ENCODE measurements at places on chromosomes 11 and 22.

GRCh38 chr11:128687321-128687720 is 6.6 kb upstream of the FLI1 start:
- no peak for DNase-seq

- DNase-seq: peak; percentile 84
Observed at GRCh38 chr22:41598081-41598480, 8.4 kb upstream of the PMM1 start.

GRCh38 chr11:112836256-112836602 is 125.0 kb upstream of the NCAM1 start:
- DNase-seq: no peak

DNA sequence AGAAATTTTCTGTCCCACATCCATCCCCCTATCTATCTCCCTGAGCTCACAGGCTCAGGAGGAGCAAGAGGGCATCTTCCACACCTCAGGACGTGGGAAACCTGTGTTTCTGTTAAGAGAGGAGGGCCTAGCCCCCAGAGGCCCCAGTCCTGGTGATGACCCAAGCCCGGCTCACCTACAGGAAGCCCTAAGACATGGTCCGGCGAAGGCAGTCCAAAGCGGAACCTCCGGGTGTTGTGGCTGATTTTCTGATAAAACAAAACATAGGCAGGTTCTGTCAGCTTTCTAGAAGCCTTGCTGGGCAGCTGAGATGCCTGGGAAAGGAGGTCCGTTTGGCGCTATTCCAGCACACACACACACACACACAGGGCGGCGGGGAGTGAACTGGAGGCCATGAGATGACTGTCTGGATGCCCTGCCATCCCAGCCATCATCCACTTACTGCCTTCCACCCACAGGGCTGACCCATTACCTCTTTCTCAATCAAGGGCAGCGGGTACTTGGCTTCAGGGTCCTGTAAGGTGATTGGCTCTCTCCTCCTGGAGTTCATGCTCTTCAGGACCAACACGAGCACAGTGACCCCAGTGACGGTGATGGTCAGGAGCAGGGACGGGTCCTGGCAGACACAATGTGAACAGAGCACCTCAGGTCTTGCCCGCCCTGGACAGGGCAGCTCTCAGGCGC is 882 bp downstream of the CYB5R2 start:
- no peak for DNase-seq

DNA sequence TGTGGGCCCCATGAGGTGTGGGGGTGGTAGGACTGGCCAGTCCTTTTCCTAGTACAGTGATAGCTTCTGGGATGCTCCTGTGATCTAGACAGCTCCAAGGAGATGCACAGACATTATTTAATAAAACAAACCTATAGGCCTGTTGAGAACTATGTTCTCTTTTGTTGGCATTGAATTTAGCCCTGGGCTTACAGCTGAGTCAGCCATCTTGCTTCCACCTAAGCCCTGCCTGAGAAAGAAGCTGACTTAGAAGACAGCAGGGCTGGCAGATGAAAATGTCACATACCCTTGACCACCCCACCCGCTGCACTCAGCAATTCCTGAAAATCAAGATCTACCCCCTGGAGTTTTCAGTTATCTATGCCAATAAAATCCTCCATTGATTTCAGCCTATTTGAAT is 353.2 kb downstream of the CADM1 start:
- no peak for DNase-seq

GRCh38 chr22:43470941-43471585 is 59.2 kb downstream of the MPPED1 start:
- DNase-seq: no peak

DNA sequence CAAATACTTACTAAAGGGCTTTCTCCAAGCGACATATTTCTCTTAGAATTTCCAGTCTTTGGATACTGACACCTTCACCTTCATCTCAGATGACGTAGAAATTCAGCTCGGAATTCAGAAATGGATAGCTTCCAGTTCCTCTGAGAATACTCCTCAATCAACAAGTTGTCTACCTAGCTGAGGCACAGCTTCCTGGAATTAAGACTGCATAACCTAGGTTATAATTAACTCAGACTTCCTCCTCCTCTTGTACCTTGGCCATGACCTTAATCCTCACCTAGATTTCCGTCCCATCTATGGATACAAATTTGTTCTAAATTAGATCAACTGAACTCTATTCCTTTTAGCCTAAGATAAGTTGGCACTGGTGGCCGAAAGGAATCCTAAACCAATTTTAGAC is 17.4 kb downstream of the ATP5MG start:
- no peak for DNase-seq

DNA sequence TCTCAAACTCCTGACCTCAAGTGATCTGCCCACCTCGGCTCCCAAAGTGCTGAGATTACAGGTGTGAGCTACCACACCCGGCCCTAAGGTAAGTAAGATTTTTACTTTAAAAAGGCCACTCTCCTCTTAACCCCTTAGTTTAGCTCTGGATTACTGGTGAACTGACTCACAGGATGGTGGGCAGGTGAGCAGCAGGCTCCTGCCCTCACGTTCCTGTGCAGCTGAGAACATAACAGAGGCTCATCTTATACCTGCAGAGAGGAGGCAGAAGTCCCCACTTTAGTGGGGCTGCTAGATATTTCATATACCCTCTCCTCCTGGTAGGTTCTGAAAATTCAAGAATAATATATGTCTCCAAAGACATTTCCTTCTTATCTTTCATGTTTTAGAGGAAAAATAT is 17.1 kb upstream of the SERPIND1 start:
- DNase-seq: no peak

- DNase-seq: no peak
Observed at GRCh38 chr11:131157678-131158077, 212.7 kb upstream of the NTM start.

DNA sequence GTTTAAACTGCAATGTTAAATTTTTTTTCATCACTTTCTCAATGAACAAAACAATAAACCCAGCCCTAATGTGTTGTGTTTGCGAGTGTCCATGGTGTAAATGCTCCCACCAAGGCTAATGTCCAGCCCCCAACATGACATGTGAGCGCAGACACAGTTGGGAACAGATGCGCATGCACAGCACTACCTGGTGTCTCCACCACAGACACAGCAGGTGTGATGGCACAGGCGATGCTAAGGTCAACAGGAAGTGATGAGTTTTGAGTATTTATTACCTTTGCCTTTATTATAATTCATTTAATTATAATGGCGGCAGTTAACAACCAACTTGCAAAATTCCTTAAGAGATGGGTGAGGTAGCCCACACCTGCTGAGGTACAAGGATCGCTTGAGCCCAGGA is 42.9 kb downstream of the MICAL3 start:
- DNase-seq: no peak

DNA sequence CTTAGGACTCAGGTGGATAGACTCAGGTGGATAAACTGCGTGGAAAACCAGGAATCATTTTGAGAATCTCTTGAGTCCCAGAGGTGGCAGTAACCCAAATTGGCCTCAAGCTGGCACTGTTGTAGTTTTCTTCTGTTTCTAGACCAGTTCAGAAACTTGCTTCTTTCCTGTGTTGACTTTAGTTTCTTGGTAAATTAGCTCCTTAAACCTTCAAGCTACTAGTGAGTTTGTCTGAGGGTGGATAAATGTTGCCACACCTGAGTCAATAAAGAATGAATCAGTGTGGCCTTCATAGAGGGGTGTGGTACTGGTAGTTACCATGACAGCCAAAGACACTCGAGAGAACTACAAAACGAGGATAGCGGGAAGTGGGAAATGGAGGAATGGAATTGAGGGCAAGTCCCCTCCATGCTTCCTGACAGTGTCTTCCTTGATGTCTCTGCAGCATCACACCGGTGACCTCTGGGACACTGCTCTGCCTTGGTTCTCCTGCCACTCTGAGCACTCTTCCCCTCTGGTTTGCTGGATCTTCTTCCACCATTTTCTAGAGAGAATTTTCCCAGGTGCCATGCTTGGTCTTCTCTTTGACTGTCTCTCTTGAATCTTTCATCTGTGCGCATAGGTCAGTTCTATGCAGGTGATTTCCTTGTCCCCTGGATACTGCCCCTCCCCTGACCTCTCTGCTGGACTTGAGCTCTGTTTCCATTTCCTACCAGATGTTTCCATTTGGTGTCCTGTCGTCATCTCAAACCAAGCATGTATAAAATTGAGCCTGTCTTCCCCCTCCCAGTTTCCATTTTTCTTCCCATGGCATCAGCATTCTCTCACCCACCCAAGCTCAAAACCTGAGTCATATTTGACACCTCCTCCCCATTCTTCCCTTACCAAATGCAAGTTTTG is 7.2 kb downstream of the POLD4 start:
- DNase-seq: peak; percentile 60

DNA sequence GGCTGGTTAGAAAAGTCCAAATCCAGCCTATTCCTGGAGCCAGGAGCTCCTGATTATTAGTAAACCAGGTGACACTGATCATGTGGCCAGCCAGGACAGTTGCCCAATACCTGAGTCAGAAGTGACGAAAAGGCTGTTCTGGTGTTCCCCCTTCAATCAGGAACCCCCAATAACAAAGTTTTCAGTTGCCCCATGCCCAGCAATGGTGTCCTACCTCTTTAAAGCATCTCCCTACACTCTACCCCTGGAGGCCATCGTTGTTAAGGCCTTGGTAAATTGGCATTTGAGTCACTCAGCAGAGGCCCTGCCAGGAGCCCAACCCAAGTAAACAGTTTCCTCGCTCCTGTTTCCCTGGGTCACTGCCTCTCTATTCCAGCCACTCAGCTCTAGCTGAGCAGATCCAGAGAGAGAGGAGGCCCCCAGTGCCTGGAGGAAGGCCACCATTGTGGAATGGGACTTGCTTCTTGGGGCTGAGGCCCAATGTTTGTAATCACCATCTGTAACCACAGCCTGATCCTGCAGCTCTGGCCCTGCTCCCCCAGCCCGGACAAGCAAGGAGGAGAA is 25.0 kb downstream of the ARHGAP1 start:
- DNase-seq: peak; percentile 69

GRCh38 chr11:16912692-16913111 is 101.5 kb downstream of the PLEKHA7 start:
- DNase-seq: no peak

GRCh38 chr11:17629113-17629512 is 82.1 kb downstream of the OTOG start:
- DNase-seq: no peak

DNA sequence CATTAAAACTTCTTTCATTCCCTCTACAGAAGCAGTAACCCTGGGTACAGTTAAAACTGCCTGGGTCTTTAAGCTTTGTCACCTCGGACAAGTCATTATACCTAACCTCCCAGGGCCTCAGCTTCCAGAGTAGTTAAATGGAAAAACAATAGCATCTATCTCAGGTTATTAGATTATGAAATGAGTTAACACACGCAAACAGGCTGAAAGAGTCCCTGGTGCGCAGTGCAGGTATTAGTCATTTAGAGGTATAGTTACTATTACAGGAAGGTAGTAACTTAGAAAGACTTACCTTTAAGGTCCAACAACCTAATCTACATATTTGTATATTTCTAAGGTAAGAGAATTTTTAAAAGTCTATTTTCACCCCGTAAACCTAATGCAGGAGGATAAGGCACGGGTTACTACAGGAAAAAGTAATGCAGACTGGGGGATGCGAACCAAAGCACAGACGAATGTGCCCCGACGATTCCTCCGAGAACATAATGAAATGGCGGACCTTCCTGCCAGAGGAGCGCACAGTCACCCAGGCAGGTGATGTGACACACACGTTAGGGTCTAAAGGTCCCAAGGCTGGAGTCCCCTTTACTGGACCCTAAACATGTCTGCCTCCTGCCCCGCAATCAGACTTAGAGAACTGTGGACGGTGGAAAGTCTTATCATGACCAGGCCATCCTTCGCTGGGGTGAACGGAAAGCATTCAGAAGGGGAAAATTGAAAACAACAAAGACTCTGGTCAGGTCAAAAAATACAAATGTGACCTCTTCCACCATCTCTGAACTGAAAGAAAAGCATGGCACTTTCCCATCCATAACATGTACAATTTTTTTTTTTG is 1.3 kb downstream of the NAP1L4 start:
- no peak for DNase-seq

- no peak for DNase-seq
Observed at GRCh38 chr11:46800177-46800576, 45.9 kb downstream of the CKAP5 start.

GRCh38 chr11:6443269-6444003 is 2.6 kb upstream of the HPX start:
- peak; percentile 56 for DNase-seq

- no peak for DNase-seq
Observed at GRCh38 chr11:73465871-73466270, 89.7 kb downstream of the RELT start.

DNA sequence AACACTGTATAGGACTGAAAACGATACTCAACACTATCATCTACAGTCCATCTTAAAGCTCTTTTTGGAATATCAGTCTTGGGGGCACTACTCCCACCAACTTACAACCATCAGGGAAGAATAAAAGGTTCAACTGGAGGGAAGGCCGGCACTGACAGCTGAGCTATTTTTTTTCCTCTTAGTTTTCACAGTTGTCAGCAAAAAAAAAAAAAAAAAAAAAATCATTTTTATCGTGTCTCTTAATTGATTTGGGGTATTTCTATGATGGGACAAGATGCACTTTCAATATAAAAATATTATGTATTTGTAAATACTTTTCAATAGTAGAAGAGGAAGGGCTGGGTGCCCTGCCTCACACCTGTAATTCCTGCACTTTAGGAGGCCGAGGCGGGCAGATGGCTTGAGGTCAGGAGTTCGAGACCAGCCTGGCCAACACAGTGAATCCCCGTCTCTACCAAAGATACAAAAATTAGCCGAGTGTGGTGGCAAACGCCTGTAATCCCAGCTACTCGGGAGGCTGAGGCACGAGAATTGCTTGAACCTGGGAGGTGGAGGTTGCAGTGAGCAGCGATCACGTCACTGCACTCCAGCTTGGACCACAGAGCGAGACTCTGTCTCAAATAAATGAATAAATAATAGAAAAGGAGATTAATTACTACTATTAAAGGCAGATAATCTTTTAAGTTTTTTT is 1.5 kb downstream of the KIF18A start:
- no peak for DNase-seq

DNA sequence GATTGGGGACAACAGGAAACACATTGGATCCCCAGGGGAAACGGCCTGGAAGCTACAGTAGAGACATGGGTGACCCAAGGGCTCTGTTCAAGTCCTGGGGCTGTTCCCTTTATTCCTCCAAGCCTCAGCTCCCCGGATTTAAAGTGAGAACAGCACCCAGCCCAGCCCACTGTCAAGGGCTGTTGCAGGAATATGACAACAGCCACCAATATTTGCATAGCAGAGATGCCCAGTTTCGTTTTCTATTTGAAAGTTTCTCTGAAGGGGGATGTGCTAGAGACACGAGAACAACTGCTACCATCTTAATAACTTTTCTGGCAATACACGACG is 81.1 kb upstream of the WNT7B start:
- peak; percentile 65 for DNase-seq

GRCh38 chr22:20808844-20809243 is 34.9 kb downstream of the SERPIND1 start:
- no peak for DNase-seq
